NCI-H446 (cell line): ENCODE measurements at places on chromosomes 2 and 18.

DNA sequence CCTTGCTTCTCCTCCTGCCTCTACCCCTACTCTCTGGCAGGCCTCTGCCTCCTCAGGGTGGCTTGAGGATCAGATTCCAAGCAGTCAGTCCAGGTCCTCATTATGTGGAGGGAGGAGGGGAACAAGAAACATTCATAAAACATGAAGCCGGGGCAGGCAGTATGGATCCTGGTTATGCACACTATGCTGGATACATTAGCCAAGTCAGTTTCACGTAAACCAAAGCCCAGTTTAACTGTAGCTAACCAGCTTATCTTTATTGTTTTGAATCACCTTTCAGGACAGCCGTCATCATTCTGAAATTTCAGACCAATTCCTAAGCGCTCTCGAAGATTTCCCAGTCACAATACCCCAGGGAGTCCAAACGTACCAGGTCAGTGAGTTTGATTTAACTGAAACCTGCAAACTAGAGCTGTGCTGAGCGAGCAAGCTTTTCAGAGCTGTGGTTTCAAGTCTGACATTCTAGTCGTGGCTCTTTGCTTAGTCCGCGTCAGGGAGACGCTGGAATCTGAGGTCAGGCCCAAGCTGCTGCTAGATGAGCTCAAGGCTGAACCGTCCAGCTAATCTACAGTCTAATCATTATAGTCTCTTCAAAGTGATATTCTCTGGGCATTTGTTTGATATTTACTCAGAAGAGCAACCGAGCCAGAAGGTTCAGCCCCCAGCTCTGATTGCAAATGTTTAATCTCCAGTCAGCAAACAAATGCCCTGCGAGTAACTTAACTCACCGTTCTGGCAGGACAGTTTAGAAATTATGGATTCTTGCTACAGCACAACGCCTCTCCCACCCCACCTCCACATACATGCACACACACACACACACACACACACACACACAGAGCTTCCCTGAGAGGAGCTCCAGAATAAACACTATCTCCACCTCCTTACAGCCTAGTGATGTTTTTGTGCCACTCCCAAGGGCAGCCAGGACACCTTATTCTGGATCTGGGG, 63.8 kb upstream of the BZW1 start:
- DNase-seq = no peak

DNA sequence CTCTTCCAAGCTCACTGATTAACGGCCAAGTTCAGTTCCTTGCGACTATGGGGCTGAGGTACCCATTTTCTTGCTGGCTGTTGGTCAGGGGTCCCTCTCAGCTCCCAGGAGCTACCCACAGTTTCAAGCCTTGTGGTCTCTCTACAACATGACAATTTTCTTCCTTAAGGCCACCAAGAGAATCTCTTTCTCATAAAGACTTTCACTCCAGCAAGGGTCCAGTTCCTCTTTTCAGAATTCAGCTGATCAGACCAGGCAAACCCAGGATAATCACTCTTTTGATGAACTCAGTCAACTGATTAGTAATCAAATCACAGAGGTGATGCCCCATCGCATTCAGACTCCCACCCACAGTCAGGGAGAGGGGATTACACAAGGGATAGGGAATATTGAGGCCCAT, 129.7 kb downstream of the IRS1 start:
- DNase-seq = no peak

DNA sequence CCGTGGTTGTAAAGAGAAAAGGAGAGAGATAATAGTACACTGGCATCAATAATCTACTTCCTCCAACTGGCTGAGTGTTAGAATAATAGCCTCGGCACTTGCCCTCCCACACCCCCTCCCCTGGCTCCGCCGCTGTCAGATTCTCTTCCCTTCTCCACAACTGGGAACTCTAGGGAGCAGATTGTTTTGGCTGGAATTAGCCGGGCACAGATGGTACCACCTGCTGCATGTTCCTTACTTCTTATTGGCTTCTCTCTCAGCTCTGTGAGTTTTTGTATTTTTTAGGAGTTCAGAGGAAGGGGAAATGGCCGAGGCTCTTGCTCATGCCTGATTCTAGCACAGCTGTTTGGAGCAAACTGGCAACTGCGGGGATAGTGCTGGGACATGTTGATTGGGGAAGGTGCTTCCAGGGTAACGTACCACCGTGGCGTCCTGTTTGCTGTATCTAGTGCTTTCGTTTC, 140.0 kb downstream of the ZEB2 start:
- peak; percentile 62 for DNase-seq

GRCh38 chr2:111169268-111169667, 48.6 kb downstream of the BCL2L11 start:
- no peak for DNase-seq

DNA sequence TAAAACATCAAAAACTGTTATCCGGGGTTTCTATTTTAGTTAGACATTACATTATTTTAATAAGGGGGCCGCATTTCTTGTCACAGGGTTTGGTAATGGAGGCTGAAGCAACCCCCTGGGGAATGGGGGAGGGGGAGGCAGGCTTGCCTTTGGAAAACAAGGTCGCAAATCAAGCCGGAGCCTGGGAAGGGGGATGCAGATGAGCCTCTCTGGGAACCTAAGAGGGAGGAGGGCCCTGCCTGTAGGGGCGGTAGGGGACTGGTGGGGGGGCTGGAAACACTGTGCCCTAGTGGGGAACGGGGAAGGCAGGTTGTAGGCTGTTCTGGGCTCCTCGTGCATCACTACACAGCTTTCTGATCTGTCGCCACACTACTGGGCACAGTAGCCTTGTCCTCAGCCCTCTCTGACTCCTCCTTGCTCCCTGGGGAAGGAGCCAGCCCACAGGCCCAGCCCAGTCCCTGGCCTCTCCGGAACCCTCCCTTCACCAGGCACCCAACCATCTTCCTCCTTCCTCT, 170.2 kb upstream of the SMAD2 start:
- no peak for DNase-seq

DNA sequence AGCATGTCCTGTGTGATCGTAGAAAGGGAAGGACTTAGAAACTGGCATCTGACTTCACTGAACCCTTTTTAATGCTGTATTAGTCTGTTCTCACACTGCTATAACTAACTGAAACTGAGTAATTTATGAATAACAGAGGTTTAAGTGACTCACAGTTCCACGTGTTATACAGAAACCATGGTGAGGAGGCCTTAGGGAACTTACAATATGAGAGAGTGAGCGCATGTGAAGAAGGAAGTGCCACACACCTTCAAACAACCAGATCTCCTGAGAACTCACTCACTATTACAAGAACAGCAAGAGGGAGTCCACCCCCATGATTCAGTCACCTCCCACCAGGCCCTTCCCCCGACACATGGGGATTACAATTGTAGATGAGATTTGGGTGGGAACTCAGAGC, 811.3 kb downstream of the CPS1 start:
- DNase-seq = no peak

DNA sequence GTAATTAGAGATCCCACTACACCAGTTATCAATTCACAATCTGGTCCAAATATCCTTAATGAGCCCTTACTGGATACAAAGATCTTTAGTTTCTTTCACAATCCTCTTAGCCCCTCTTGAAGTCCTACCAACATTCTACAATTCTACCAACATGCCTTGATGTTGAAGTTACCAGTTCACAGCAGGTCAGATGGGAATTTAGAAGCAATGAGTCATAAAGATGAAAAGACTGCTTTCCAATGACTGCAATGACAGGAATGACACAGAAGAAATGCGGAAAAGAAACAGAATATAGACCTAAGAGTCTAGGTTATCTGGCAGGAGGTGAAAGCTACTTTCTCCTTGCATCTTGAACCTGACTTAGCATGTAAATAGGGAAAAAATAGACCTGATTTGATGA, 24.5 kb downstream of the RTTN start:
- no peak for DNase-seq

- DNase-seq = no peak
Measured at GRCh38 chr18:48551100-48551499, 12.3 kb downstream of the CTIF start.

DNA sequence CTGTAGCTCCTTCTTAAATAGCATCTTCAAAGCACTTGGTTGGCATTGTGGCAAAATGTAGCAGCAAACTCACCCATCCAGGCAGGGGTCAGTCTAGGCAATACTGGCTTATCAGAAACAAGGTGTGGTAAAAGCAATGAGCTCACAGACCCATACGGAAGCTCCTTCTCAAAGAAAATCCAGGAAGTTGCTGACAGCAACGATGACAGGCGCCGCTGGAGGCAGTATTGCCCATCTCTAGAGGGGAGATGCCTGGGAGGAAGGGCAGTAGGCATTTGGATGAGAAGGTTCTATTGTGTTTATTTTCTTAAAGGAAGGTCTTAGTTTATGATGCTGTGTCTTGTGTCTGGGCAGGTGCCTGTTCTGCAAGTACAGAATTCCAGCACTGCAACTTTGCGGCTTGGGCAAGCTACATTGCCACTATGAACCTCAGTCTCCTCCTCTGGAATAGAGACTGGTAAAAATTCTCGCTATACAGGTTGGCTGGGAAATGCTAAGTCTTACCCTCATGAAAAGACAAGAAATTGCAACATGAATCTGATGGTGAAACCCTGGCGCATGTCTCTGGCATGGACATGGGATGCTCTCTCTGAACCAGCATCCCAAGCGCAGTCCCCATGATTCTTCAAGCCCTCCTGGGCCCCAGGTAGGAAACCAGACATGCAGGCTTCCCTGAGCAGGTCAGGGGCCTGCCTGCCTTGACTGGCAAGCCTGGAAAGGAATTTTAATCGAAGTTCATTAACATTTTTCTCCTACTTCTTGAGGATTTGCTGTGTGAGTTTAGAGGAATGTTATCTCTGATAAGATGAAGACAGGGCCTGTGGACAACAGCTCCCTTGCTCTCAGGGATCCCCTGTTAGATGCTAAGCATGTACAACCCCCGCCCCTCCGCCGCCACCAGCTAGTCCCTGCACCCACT, 156.0 kb downstream of the TFCP2L1 start:
- no peak for DNase-seq

GRCh38 chr18:79353267-79353666, 42.5 kb upstream of the NFATC1 start:
- no peak for DNase-seq

GRCh38 chr2:925309-925708, 25.3 kb upstream of the SNTG2 start:
- DNase-seq = no peak
